Coronary artery (tissue), 2 donors: ENCODE measurements at places on chromosomes 12 and 14.

DNA sequence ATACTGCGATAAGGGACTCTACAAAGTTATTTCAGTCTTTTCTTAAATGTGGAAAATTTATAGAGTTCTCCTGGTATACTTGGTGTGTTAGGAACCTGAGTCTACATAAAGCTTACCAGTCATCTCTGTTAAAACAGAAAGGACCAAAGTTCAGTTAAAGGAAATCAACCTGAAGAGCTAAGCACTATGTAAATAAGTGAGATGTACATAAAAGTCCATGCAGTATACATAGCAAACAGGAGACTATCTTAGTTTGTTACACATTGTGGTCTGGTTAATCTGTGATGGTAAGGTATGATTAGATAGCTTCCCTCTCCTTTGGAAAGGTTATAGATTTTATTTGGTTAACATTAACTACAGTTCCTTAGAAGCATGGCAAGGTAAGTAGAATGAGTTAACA lies 75.9 kb downstream of the ATP2B1 start:
- DNase-seq: no peak

- no peak for DNase-seq
Measured at GRCh38 chr12:51833448-51834227, 14.9 kb downstream of the FIGNL2 start.

- DNase-seq: no peak
Measured at GRCh38 chr14:74628418-74628817, 16.4 kb upstream of the LTBP2 start.

- no peak for DNase-seq
Measured at GRCh38 chr12:31965090-31965489, 5.9 kb downstream of the RESF1 start.

GRCh38 chr12:50545786-50546185 lies 41.0 kb downstream of the DIP2B start:
- DNase-seq: no peak

DNA sequence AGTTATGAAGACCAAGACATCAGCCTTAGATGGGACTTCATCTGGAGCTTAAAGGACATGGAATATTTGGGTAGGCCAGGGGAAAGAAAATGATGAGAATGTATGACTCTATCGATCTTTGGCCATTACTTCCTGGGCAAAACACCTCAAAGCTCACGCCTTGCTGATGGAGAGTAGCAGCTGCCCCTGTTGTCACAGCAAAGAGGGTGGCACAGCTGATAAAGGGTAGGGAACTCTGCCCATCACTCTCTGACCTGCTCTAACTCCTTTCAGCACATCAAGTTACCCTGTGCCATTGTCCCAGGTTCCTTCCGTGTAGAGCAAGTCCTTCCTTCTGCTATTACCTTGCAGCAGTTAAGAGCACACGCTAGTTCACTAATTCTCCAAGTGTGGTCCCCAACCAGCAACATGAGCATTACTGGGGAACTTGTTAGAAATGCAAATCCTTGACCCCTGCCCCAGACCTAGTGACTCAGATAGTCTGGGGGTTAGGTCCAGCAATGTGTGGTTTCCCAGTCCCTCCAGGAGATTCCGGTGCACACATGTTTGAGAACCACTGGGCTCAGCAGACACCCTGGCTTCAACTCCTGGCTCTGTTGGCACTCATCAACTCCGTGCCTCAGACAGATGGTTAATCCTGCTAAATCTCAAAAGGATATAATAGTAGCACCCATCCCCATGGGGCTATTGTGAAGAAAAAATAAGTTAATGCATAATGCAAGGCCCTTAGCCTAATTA lies 93.7 kb upstream of the EEA1 start:
- no peak for DNase-seq

DNA sequence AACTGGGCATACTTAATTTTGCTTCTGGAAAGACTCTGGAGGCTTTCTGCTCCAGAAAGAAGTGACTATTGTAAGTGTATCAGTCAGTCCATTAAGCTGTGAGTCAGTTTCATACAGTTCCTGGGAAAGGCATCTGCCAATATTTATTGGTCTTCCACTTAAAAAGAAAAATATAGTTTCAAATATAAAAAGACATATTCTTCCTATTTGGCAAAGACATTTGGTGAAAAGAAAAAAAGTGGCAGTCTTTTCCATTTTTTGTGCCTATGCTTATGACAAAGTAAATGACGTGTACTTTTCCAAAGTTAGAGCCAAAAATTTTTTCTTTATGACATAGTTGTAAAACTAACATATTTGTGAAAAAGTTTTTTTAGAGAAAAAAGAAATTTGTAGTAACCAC lies 12.3 kb downstream of the TMEM30B start:
- no peak for DNase-seq

DNA sequence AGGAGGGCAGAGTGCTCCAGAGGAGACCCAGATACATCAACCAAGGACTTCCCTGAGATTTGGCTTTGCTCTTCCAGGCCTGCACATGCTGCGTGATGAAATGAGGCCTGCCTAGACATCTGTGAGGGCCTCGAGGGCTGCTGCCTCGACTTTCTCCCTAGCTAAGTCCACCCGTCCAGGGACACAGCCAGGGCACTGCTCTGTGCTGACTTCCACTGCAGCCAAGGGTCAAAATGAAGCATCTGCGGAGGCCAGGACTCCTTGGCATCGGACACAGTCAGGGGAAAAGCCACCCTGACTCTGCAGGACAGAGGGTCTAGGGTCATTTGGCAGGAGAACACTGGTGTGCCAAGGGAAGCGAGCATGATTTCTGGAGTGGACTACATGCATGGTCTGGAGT lies 10.7 kb downstream of the SLC25A47 start:
- no peak for DNase-seq

GRCh38 chr12:52063981-52064649 lies 5.7 kb upstream of the ATG101 start:
- peak; percentile 90 for DNase-seq

DNA sequence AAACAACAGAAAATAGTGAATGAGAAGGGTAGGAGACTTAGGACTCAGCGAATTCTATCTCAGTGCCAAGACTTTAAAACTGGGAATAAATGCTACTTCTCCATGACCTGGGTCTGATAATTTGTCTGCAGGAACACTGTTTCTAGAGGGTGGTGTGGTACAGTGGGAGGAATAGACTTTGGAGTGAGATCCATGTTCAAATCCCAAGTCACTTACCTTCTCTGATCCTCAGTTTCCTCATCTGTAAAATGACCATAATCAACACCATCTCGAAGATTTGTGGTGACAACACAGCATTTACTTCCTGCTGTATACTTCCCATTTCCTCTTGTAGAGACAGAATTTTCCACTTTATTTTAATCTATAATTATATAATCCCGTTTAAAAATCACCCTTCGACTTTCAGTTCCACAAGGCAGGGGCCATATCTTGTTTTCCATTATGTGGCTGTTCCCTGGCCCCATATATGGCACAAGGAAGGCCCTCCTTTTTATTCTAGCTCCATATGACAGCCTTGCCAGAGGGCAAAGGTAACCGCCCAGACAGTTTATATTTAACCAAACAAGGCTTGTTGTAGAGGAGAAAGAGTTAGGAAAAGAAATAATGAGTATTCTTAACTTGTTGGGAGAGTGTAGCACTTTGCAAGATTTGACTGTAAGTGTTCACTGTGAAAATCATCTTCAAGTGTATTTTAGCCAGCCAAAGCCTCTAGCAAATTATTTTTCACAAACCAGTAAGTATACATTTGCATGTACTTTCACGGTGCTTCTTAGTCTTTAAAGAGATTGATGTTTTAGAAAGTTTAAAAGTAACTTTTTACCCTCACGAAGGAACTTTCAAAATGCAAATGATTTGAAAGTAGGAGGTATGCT lies 243.1 kb downstream of the AKAP6 start:
- DNase-seq: no peak

GRCh38 chr12:82818271-82819035 lies 131.7 kb downstream of the TMTC2 start:
- DNase-seq: no peak

GRCh38 chr12:116881325-116881876 lies at the start of gene HRK:
Gene HRK, minus strand, starts transcription at chr12:116881441. Its CDS starts 134 bp downstream, at chr12:116881307.
- no peak for DNase-seq

DNA sequence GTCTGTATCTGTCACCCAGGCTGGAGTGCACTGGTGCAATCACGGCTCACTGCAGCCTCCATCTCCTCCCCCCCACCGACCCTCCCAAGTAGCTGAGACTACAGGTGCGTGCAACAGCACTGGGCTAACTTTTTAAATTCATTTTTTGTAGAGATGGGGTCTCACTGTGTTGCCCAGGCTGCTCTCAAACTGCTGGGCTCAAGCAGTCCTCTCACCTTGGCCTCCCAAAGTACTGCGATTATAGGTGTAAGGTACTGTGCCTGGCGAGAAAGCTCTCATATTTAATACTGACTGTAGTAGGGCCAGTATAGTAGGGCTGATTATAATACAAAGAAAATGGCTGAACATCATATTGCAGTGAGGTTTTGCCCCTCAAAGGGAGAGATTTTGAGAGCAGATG lies 2.4 kb downstream of the RIC8B start:
- no peak for DNase-seq

GRCh38 chr14:101504096-101504948 lies 57.0 kb upstream of the DIO3 start:
- DNase-seq: peak; percentile 68

DNA sequence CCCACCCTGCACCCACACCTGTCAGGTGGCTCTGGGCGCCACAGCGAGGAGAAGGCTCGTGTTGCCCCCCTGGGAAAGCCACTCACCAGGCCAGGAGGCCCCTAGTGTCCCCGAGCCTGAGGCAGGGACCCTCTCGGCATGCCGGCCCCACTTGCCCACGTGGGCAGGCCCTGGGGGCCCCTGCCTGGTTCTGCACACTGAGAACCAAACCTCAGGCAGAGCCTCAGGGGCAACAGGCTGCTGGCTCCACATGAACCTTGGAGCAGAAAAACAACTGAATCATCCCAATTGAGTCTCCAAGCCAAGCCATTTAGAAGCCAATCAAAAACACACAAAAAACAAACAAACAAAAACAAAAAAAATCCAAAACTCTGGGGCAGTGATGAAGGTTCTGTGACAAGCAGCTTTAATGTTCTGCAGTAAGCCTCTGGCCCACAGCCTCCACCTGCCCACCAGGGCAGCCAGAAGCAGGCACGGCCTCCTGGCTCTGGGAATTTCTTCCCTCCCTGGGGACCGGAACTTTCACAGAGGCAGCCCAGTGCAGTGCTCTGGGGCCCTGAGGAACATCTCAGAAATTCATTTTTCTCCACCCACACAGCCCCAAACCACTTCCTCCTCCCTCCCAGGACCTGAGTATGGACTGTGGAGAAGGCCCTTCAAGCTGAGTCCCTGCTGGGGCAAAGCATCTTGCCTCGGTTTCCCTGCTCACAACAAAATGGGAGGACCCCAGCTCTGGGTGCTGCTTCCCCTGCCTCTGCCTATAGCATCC lies 90.2 kb downstream of the CHGA start:
- DNase-seq: no peak

- peak; percentile 79 for DNase-seq
Measured at GRCh38 chr12:26251600-26251999, 56.2 kb downstream of the SSPN start.

- DNase-seq: no peak
Measured at GRCh38 chr12:47188576-47189441, 109.0 kb upstream of the AMIGO2 start.

- DNase-seq: no peak
Measured at GRCh38 chr14:55142466-55142865, 13.4 kb downstream of the LGALS3 start.

- no peak for DNase-seq
Measured at GRCh38 chr12:109331301-109331952, 16.3 kb upstream of the MYO1H start.

GRCh38 chr12:24198936-24199671 lies 249.6 kb upstream of the SOX5 start:
- no peak for DNase-seq

GRCh38 chr12:10739157-10740118 lies 16.3 kb upstream of the YBX3 start:
- DNase-seq: no peak

- DNase-seq: no peak
Measured at GRCh38 chr14:103141117-103141796, 18.0 kb downstream of the TNFAIP2 start.

- DNase-seq: no peak
Measured at GRCh38 chr14:63345826-63346225, 27.1 kb upstream of the GPHB5 start.

GRCh38 chr12:57983858-57984505 lies 42.6 kb downstream of the ATP23 start:
- DNase-seq: no peak

GRCh38 chr14:99586761-99587459 lies 17.1 kb downstream of the CCDC85C start:
- DNase-seq: no peak

- no peak for DNase-seq
Measured at GRCh38 chr14:99213101-99213500, 58.9 kb downstream of the BCL11B start.

DNA sequence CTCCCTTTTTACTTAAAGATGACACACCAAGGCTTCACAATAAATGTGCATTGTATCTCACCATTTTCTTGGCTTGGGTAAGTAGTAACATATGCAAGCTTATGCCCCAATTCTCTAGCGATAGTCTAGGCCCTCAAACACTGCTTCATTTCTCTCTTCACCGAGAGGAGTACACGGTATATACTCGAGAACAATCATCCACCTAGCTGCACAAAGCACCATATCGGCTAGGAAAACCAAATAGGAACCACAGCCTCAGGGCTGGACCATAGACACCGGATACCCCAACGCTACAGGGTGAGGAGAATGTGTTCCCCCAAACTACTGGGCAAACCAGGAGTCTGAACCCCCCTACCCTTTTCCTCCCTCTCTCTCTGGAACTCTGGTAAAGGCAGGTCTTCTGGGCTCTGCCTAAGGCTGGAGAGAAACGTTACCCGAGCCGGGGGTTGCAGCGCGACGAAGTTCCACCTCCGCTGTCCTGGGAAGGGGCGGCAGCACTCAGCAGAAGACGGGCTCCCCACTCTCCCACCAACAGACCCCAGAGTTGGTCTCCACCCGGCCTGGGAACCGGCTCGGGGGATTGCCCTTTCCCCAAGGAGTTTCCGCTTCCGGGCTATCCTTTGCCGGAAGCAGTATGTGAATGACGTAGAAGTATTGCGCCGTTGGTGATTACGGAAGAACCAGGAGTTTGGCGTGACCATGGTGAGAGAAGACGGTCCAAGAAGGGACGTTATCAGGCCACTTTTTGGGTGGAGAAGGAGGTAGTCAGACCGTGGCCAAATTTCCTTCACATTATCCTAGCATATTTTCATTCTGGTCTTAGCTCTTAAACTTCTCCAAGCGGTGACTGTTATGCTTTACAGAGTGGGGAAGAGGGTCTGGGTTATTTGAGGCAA lies at the start of the genes AREL1 and FCF1:
TSS of gene AREL1 (minus strand) at position 582 of the 896 bp plus-strand sequence. CDS start 27,465 bp downstream, outside the sequence.
TSS of gene FCF1 (plus strand) at position 646 of the 896 bp plus-strand sequence. CDS start at position 700, 54 bp downstream.
- peak; percentile 91 for DNase-seq

- DNase-seq: peak; percentile 90
Measured at GRCh38 chr12:54419088-54419887, at the start of gene ITGA5. Gene ITGA5, minus strand, starts transcription at chr12:54419266. Its CDS starts 68 bp downstream, at chr12:54419198.

GRCh38 chr12:122951406-122951805 lies 14.9 kb downstream of the ABCB9 start:
- DNase-seq: no peak

GRCh38 chr12:58046271-58046670 lies 104.9 kb downstream of the ATP23 start:
- no peak for DNase-seq
